ENCODE measurements at places on chromosomes 13 and 19.

DNA sequence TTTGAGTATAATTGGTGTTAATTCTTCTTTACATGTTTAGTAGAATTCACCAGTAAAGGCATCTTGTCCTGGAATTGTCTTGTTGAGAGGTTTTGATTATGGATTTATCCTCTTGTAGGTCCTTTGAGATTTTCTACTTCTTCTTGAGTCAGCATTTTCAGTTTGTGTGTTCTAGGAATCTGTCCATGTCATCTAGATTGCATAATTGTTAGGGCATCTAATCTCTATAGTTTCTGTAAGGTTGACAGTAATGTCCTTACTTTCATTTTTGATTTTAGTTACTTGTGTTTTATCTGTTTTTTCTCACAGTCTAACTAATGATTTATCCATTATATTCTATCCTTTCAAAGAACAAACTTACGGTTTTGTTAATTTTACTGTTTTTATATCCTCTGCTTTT is 492.0 kb downstream of the FGF9 start:
- no peak for DNase-seq

- DNase-seq = no peak
Measured at GRCh38 chr13:27053210-27053884, 118.3 kb downstream of the USP12 start.

DNA sequence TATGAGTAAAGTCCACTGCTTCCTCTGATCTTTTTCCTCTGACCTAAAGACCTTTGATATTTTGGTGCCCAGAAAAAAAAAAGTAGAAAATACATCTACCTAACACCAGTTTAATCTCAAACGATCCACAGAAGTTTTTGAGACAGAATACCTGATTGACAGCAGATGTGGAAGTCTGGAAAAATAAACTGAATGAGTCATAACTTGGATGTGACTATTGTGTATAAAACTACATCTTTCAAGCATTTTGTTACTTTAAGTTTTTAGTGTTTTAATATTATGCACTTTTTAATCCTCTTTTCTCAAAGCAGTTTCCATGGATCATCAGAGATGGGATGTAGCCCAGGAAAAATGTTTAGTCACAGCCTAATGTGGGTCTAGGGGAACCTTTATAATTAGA is 216.1 kb downstream of the SLITRK1 start:
- DNase-seq = no peak

- no peak for DNase-seq
Measured at GRCh38 chr19:30565636-30566035, 193.5 kb downstream of the ZNF536 start.

- DNase-seq = no peak
Measured at GRCh38 chr19:35417713-35418534, 30.1 kb upstream of the FFAR2 start.

DNA sequence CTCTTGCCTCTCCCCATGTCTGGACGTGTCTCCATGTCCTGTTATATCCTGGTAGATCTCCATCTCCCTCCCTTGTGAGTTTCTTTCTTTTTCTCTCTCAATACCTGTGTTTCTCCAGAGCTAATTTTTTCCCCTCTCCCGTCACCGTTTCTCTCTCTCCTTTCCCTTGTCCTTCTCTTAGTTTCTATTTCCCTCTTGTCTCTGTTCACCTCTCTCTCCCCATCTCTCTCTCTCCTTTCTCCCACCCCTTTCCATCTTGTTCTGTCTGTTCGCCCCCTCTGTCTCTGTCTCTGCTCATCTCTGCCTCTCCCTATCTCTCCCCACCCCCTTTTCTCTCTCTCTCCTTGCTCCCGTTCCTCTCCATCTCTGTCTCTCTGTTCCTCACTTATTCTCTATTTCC is 13.0 kb downstream of the SLC8A2 start:
- DNase-seq = no peak

DNA sequence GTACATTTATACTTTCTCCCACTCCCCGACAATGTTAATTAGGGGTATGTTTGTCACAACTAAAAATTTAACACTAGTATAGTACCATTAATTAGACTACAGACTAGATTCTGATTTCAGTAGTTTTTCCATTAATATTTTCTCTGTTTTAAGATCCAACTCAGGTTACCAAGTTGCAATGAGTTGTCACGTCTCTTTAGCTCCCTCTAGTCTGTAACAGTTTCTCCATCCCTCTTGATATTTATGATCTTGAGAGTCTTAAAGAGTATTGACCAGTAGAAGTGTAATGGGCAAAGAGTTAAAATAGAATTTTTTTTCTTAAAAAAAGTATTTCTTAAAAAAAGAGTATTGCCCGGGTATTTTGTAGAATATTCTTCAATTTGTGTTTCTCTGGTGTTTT is 598.1 kb downstream of the TBC1D4 start:
- DNase-seq = no peak

GRCh38 chr13:23212671-23213070 is 31.9 kb downstream of the SGCG start:
- no peak for DNase-seq

DNA sequence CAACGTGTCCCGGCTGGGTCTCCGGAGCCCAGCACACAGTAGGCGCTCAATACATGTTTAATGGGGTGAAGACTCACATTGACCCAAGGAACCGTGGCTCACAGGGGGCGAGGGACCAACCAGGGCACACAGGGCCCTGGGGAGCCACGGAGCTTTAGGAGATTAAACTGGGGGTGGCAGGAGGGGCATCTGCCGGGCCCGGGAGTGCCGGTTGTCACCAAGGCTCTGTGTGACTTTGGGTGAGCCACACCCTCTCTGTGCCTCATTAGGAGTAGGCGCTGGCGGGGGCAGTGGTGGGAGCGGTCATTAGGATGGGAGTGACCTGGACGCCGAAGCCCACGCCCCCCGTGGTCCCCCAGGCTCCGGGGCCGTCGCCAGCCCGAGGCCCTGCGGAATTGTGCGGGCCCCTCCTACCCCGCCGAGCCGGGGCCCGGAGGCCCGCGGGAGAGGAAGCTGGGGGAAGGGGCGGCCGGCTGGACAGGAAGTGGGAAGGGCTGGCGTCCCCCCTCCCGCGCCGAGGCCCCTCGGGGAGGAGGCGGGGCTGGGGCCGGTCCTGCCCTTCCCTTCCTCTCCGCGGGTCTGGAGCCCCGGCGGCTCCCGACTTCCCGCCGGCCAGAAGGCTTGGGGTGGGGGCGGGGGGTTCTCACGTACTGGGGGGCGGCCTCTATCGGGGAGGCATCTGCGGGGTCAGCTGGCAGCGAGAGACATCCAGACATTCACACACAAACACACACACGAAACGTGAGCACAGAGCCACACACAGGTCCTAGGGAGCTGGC is 1.8 kb upstream of the SSBP4 start:
- DNase-seq = no peak

GRCh38 chr19:12126707-12127106 is 13.4 kb downstream of the ZNF20 start:
- DNase-seq = no peak

- DNase-seq = no peak
Measured at GRCh38 chr13:31591642-31592233, 147.6 kb upstream of the RXFP2 start.

DNA sequence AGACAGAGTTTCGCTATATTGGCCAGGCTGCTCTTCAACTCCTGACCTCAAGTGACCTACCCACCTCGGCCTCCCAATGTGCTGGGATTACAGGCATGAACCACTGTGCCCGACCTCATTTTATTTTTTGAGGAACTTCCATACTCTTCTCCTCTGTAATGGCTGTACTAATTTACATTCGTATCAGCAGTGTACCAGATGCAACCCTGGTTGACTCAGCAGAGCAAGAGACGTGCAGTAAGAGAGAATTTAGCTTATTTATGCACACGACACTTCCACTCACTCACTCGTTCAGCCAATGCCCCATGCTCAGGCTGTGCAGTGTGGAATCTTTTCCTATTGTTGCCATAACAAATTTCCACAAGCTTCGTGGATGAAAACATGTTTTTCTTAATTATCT is 6.9 kb downstream of the KIR3DL3 start:
- DNase-seq = no peak

GRCh38 chr19:4498694-4499093 is 19.6 kb downstream of the PLIN4 start:
- DNase-seq = no peak

DNA sequence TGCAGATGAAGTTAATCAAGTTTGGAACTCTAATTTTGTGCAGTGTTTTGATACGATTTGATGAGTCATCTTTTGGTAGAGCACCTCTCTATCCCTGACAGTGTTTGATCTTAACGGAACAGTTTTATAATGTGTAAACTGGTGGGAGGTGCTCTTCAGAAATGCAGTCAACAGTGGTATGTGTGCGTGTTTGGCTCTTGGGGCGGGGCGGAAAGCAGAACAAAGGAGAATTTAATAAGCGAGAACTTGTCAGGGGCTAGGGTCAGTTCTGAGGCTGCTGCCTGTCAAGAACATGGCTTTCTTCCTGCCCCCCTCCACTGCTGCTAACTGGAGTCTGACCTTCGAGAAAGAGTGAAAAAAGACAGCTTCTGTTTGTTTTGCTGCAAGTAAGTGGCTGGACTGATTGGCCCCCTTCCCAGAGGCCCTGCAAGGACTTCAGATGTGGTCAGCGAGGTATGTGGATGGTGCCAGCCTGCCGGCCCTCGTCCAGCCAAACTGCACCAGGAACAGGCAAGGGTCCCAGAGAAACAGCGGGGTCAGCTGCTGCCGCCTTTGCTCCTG is 40.8 kb downstream of the BBC3 start:
- peak; percentile 33 for DNase-seq

GRCh38 chr13:36432106-36432544 is at the start of gene CCNA1:
Gene CCNA1, plus strand, starts transcription at chr13:36432495. Its CDS starts 562 bp downstream, at chr13:36433057.
- DNase-seq = no peak

DNA sequence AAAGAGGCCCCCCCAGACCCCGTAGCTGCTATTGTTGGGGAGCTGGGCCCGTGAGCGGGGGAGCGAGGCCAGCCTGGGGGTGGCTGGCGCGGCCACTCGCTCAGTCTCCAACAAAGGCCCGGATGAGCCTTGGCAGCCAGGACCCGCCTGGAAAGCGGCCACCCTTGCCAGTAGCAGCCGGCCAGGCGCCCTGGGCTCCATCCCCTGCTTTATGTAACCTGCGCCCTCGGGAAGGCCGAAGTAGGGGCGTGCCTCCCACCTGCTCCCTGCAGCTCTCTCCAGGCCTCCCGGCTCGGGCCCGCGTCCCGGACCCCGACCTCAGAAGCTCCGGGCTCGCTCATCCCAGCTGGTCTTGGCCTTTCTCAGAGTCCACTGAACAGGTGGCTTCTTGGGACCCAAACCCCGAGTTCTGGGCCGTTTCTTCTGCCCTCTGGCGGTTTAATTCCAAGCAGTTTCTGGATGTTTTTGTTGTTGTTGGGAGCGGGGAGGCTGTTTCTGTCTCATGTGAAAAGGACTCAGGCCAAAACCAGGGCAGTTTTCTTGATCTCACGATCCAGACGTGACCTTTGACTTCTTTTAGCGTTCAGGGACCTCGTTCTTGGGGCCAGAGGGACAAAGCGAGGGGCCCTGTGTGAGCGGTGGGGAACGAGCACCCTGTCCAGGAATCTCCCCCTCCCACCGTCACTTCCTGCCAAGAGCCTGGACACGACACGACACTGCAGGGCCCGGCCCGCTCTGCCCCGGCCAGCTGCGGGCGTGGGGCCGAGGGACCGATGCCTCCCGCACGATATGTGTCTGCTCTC is 1.2 kb downstream of the CDC34 start:
- DNase-seq = peak; percentile 46

Measured in naive thymus-derived CD8-positive, alpha-beta T cell (primary cell).